ENCODE measurements at places on chromosomes 1 and 21.

DNA sequence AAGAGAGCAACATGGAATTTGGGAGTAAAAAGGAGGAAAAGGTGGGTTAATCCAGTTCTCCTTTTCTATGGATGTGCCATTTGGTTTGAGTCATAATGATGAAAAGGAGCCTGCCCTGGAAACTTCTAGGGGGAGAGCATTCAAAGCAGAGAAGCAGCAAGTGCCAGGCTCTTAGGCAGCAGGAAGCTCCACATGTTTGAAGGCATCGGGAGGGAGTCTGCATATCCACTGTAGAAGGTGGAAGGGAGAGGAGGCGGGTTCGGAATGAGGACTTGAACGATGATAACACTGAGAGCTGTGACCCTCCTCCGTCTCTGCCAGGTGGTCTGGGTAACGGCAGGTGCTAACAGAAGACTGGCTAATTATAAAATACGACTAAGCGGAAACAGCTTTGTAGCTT is 128.2 kb downstream of the RYR2 start:
- no peak for DNase-seq

GRCh38 chr1:200561856-200562214 is 58.7 kb downstream of the KIF14 start:
- no peak for DNase-seq

- no peak for DNase-seq
These were observed 79.6 kb upstream of the GCLM start for GRCh38 chr1:93988634-93989350.

GRCh38 chr1:100349246-100349645 is 3.1 kb upstream of the CDC14A start:
- no peak for DNase-seq

DNA sequence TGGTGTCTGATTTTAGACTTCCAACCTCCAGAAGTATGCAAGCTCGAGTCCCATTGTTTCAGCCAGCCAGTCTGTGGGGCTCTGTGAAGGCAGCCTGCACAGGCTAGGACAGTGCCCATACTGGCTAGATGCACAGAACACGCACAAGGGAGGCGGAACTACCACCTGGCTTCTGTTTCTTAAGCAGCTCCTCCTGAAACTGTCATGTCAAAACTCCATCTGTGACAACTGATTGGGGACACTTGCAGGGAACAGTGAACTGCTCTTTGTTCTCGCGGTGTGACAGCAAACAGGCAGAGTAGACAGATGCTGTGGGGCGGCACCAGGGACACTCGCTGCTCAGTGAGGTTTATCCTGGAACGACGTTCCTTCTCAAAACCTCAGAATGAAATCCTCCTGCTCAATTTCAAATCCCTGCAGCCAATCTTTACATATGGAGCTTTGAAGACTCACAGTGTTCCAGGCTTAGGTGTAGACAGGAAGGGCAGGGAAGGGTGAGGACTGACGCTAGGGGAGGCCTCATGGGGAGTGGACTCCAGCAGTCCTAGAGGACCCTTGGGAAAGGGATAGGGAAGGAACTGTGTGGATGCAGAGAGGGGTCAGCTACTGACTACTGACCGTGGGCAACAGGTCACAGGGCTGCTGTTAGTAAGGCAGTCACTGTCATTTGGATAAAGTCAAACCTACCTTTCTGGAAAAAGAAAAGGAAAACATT is 73.8 kb downstream of the ERG start:
- DNase-seq: no peak

DNA sequence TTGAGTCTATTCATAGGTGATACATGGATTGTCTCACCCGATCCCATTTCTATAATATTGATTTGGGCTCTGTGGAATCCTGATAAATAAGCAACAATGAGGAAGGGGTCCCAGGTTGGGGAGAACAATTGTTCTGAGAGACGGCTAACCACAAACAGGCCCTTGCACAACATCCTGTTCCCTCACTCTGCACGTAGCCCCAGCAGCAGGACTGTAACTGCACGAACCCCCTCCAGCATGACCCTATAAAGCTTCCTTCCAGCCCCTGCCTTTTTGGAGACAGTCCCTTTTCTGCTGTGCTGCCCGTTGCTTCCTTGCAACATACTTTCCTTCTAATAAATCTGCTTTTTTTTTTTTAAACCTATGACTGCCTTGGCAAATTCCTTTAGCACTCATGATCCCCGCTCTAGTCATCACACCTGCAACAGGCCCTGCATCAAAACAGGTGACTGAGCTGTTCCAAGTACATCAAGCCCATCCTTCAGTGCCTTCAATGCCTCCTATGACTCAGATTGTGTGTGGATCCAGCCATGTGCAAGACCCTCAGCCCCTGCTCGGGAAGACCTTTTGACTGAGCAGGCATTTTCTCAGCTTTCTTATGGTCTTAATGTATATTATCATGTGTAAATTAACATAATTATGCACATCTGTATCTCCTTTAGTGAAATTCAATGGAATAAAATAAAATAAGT is 63.7 kb upstream of the B3GALNT2 start:
- no peak for DNase-seq

DNA sequence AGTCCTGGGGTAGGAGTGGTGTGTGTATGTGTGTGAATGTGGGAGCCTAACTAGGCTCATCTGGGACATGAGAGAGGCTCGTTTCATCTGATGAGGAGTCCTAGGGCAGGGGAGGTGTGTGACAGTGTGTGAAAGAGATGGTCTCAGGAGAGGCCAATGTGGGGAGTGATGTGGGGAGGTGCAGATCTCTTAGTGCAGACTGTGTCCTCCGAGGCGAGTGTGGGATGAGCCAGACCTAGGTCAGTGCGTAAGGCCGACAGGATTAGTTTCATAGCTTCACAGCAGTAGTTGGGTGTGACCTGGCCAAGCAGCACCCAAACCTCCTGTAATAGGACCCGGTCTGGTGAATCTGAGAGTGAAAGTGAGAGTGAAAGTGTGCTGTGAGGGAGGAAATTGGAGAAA is 94.7 kb downstream of the LIPI start:
- DNase-seq: no peak

Data from stimulated activated CD4-positive, alpha-beta T cell treated with anti-CD3 and anti-CD28 coated beads, Interleukin-1b, Interleukin-23, amount 100 ng/mL, for 4 hours (primary cell).